ENCODE measurements at places on chromosomes 1 and 21. TPM values are rescaled to one million over a fixed set of nuclear protein-coding genes. Genes with fewer than 3 reads are reported as not detected.

- no peak overlapping the region for H3K4me3 ChIP-seq
- H3K27me3 ChIP-seq = no peaks in the 10 kb centered on the region
Observed at GRCh38 chr21:41164981-41165655, 2.8 kb upstream of the BACE2 start.

GRCh38 chr1:61171346-61171745 is 89.0 kb downstream of the NFIA start:
- H3K27me3 ChIP-seq = no peaks in the 10 kb centered on the region
- no peak overlapping the region for H3K27ac ChIP-seq
- no peaks in the 10 kb centered on the region for H3K36me3 ChIP-seq
- DNase-seq = no peak
- peaks cover 16% of the 10 kb centered on the region for H3K4me1 ChIP-seq

DNA sequence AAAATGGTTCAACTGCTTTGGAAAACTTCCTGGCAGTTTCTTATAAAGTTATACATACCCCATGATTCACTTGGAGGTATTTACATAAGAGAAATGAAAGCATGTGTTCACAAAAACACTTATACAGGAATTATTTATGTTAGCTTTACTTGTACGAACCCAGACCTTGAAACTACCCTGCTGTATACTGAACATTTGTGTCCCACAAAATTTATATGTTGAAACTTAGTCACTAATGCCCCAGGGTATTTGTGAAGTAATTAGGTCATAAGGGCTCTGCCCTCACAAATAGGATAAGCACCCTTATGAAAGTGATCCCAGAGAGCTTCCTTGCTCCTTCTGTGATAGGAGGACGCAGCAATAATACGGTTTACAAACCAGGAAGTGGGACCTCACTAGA is 42.7 kb upstream of the B3GALT2 start:
- no peak overlapping the region for H3K4me3 ChIP-seq
- no peak overlapping the region for H3K27ac ChIP-seq
- H3K4me1 ChIP-seq = no peaks in the 10 kb centered on the region
- DNase-seq = no peak
- H3K36me3 ChIP-seq = peaks cover 12% of the 10 kb centered on the region

DNA sequence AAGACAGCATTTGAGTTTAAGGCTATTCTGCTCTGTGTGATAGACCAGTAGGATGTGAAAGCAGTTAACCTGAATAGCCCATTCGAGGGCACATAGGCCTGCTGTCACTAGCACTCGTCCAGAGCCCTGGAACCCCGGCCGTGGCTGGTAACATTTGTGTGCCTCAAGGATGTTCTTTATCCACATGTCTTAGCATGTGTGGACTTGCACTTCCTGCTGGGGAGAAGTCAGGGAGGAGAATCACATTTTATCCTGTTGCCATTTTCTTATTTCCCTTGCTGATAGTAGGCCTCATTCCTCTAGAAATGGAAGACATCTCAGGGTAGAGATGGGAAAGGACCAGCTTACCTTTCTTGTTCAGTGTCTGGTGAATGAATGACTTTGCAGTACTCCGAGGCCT is 54.7 kb downstream of the VPS13D start:
- H3K27me3 ChIP-seq = no peaks in the 10 kb centered on the region
- H3K27ac ChIP-seq = no peak overlapping the region
- no peaks in the 10 kb centered on the region for H3K4me1 ChIP-seq

C1orf94 gene
- total RNA-seq = not detected

FAM72D gene
- total RNA-seq = 0.77 TPM
